ENCODE measurements at places on chromosomes 3 and 15.

- no peak for DNase-seq
These were observed 15.3 kb upstream of the RPL32 start for GRCh38 chr3:12856626-12857025.

DNA sequence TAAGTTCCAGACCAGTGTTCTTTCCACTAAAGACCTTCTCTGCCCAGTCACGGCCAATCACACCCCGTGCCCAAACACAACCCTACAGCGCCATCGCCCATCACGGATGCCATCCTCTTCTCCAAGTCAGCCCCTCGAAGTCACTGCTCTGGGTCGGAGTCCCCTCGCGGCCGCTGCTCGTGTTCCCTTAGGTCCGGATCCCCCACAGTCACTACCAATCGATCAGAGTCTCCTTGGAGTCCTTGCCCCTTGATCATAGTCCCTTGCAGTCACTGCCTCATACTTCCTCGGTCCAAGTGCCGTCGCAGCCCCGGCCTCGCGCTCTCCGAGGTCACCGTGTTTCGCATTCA lies 461 bp downstream of the PCYT1A start:
- DNase-seq = no peak

DNA sequence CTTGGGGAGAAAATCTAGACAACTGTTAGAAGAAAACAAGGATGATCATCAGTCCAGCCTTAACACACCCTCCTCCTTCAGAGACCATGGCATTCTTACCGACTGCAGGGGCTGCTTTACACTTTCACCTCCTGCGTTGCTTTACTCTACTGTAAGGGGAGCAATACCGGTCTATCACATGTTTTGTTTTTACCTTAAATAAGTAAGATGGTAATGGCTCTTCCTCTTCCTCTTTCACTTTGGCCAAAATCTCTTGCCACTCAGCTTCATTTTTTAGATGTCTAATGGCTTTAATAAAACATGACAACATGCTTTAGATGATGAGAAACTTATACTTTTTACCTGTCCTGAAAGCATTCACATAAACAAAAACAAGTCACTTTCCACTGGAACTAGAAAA lies 33.4 kb upstream of the STIMATE start:
- no peak for DNase-seq

DNA sequence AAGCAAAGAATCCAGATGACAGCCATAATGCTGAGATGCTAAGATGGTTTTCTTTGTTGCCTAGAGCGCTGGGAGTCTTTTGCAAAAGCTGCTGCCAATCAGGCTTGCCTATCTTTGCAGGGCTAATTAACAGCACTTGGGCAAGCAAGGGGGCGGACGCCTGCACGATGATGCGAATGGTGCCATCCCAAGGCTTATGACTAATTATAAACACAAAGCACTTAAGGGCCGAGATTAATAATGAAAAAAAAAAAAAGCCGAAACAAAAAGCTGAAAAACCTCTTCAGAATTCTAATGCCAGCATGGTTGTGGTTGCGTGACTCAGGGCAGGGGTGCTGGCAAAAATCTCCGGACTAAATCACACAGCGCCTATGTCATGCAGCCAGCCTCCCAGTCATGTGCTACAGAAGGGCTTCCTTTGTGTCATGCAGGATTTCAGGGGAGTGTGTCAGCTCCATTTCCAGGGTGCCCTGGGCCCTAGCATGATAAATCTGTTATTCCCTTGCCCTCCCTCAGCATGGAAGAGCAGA lies 185.0 kb upstream of the ANKRD28 start:
- DNase-seq = no peak

GRCh38 chr3:47515864-47516319 lies 2.4 kb upstream of the ELP6 start:
- DNase-seq = no peak

- no peak for DNase-seq
These were observed 23.2 kb downstream of the DCP1A start for GRCh38 chr3:53324105-53324504.

- DNase-seq = no peak
These were observed 13.9 kb upstream of the USP3 start for GRCh38 chr15:63490345-63491034.

DNA sequence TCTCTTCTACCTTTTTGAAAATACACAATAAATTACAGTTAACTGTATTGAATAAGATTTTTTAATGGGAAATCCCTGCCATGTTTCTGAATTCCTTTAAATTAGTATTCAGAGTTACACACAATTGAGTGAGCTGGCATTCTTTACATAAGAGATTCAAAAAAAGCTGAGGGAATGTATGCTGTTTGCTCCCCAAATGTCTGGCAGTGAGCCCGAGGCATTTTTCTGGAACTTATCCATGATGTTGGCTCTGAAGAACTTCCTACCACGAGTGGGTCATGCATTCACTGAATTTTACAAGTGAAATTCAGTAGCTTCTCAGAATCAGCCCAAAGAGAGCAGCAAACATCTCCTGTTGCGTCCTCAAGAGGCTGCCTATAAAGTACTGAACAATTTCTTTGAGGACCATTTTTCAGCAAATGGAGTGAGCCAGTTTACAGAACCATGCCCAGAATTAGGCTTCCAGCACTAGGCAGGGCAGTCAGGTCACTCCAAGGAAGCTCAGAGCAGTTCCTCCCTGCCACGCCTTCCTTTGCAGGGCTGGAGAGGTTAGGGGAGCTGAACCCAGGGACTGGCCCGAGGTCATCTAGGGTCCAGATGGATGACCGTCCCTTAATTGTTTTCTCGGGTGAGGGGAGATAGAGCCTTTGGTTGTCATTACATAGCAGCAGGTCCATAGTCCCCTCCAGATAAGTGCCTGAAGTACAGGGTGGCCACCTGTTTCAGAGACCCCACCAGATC lies 21.2 kb downstream of the GABRA5 start:
- DNase-seq = no peak

GRCh38 chr3:79664455-79664854 lies 103.3 kb downstream of the ROBO1 start:
- DNase-seq = no peak

GRCh38 chr15:37743826-37744225 lies 190.6 kb upstream of the TMCO5A start:
- no peak for DNase-seq

DNA sequence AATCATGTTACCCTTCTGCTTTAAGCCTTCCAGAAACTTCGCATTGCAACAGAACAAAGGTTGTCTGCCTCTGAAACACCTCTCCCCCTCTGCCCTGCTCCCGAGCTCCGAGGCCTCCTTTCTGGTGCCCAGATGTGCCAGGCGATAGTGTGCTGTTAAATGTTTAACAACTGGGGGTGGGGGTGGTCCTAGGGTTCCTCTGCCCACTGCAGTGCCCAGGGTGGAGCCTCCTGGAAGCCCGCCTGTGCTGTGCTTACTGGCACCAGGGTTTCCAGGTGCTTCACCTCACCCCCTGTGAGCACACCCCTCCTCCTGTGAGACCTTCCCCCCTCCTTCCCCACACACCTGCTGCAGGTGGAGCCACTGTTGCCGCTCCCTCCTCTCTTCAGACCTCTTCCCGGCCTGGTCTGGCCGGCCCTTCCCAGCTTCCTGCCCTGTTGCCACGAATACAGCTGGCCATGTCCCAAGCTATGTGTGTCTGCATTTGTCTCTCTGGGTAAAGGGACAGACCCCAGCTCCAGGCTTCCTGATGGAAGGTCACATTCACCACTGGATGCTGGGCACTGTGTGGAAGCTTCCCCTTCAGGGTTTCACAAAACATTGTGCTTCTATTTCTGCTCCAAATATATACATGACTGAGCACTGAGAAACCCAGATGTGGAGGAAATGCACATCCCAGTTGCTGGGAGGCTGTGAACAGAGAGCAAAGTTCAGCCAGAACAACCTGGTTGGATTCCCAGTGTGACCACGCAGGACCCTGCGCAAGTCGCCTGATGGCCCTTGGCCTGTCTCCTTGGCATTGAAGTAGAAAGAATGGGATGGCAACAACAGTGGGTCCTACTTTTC lies 37.2 kb downstream of the MGLL start:
- DNase-seq = no peak

GRCh38 chr15:59158701-59159034 lies 48.0 kb upstream of the LDHAL6B start:
- no peak for DNase-seq
